ENCODE measurements at places on chromosomes 11 and 22.

DNA sequence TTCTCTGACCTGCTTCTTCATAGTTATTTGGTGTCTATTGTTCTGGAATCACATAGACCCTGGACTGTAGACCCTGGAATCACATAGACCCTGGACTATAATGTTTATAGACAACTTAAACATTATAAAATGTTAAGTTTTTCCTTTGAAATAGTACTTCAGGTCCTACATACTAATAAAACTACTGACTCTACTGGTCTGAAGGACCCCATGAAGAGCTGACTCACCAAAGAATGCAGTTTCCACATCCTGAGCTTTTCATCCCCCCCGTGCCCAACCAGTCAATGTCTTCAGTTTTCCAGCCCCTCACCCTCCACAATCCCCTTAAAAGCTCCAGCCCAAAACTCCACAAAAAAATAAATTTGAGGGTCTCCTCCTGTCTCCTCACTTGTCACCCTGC lies 6.6 kb upstream of the PLEKHA7 start:
- no peak for DNase-seq

GRCh38 chr11:43367382-43368178 lies 8.9 kb downstream of the TTC17 start:
- no peak for DNase-seq

- DNase-seq, result no peak
Measured at GRCh38 chr11:6747097-6747668, 24.6 kb downstream of the OR2AG2 start.

DNA sequence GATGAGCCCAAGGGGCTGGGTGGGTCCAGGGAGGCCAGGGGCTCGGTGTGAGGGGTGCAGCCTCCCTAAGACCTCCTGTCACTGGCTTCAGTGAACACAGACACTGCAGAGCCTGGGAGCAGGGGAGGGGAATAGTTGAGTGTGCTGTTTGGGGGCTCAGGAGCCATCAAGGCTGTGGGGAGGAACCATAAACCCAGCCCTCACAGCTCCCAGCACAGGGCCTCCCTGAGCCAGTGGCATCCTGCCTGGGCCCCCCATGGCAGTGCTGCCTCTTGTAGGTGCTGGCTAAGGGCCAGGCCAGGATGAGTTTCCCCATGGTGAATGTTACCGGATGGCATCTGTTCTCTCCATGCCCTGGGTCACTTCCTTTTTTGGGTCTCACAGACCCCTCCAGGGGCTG lies 25.5 kb downstream of the KCNJ5 start:
- no peak for DNase-seq

DNA sequence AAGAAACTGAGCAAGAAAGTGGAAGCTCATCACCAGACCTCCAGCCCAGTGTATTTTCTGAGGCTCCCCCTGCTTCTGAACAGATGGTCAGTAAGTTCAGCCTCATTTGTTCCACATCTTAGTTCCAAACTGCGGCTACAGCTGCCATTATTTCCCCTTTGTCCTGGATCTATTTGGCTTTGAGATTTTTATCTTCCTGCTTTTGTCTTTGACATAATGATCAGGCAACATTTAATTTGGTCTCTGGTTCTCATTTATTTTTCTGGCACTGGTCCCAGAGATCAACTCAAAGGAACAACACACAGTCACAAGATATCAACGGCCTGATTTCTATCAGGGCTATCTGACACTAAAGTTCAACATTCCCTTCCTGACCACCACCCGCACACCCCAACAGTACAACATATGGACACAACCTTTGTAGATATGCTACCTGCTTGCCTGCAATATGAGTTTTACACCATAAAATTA lies 137.5 kb downstream of the FAM76B start:
- no peak for DNase-seq

DNA sequence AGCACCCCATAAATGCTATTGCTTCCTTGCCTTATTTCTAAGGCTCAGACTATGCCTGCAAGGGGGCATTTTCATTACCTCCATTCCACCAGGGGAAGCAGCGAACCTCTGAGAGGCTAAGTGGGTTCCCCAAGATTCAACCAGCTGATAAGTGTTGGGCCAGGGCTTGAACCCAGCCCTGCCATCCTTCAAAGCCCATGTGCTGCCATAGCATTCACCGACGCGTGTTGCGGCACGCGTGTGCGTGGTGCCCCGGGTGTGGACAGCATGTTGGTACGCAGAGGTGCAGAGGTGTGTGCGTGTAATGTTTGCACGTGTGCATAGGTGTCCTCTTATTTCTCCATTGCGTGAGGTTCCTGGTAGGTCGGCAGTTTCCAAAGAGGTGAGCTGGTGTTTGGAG lies 66.0 kb upstream of the PPARA start:
- DNase-seq, result no peak

GRCh38 chr11:2791139-2791520 lies 91.3 kb upstream of the KCNQ1OT1 start:
- DNase-seq, result no peak

- DNase-seq, result no peak
Measured at GRCh38 chr22:42902875-42903510, 45.9 kb upstream of the ARFGAP3 start.

GRCh38 chr22:32806296-32806695 lies 4.8 kb downstream of the TIMP3 start:
- DNase-seq, result no peak

DNA sequence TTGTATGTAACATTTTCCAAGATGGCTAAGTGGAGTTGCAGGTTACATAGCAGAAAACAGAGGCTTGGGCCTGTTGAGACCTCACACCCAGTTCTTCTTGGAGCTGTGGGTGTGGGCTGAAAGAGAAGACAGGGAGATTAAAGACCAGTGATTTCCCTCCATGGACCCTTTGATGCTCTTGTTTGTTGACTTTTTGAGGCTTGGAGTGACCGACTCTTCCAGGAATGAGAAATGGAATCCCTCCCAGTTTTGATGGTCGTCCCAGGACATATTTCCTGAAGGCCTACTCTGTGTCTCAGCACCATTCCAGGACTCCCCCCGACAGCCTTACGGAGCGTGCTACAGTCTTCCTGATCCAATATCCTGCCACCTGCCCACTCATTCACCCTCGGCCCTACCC lies 96.9 kb downstream of the PTPRJ start:
- DNase-seq, result no peak

DNA sequence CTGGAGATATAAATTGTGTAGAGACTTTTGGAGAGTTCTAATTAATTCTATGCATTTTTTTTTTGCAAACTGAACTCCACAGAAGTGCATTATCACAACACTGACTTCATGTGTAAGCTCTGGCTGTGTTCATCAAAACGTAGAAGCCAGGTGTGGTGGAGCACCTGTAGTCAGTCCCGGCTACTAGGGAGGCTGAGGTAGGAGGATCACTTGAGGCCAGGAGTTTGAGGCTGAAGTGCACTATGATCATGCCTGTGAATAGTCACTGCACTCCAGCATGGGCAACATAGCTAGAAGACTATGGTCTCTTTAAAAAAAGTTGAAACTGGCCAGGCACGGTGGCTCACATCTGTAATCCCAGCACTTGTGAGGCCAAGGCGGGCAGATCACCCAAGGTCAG lies 20.6 kb downstream of the TCF20 start:
- no peak for DNase-seq

DNA sequence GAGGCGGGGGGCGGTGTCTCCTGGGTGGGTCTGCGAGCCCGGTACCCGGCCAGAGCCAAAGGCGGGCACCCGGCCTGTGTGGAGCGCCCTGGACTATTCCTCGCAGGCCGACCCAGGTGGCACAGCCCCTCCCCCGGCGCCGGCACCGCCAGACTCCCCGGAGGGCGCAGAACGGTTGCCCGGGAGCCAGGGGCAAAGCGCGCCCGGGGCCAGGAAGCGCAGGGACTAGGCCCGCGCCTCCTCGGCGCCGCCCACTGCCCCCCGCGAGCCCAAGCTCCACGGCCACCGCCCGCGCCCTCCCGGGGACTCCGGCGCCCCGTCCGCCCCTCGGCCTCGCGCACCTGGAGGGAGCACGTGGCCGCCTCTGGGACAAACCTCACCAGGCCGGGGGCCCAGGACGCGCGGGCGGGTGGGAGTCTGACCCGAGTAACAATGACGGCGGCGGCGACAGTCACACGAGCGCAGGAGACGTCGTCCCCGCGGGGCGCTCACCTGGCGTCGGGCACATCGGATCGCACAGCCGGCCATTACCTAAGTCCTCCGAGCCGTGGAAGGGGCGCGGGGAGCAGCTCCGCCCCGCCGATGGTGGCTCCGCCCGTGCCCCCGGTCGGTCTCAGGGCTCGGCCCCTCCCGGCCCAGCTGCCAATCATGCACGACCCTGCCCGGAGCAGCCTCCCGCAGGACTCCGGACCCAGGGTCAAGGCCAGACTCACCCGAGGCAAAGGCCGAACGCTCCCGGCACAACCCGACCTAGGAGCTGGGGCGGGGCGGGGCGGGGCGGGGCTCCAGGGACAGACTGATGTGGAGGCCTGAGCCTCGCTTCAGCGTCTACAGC lies 7.4 kb downstream of the PLXNB2 start:
- no peak for DNase-seq

GRCh38 chr11:47932544-47932943 lies 47.8 kb upstream of the PTPRJ start:
- no peak for DNase-seq

- no peak for DNase-seq
Measured at GRCh38 chr22:33220476-33221080, 162.4 kb upstream of the SYN3 start.

DNA sequence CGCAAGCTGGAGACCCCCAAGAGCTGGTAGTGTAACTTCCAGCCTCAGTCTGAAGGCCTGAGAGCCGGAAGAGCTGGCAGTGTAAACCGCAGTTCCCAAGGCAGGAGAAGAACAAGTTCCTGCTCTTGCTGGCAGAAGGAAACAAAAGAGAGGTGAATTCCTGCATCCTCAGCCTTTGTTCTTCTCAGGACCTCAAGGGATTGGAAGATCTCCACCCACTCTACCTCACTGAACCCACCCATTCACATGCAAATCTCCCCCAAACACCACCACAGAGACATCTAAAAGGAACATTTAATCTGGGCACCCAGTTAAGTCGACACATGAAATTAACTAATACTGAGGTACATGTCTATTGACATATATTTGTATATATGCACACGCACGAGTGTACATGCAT lies 1310.3 kb downstream of the TBC1D22A start:
- no peak for DNase-seq

GRCh38 chr11:2368851-2369180 lies 8.3 kb upstream of the CD81 start:
- no peak for DNase-seq

- no peak for DNase-seq
Measured at GRCh38 chr11:15194671-15195415, 80.1 kb downstream of the INSC start.

DNA sequence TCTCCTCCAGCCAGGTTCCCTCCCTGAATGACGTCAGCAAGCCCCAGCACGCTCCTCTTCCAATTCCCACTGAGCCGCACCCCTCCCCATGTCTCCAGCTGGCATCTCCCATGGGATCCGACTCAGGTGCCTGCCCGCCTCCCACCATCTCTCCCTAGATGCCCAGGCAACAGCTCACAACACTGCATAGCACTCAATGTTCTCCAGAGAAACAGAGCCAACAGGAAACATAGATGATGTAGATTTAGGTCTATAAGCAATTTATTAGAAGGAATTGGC lies 532.3 kb downstream of the BRD1 start:
- DNase-seq, result no peak

- DNase-seq, result peak; percentile 73
Measured at GRCh38 chr11:67463680-67464410, 5.2 kb downstream of the TMEM134 start.

- DNase-seq, result no peak
Measured at GRCh38 chr22:27800250-27801201, 1.0 kb downstream of the MN1 start.

DNA sequence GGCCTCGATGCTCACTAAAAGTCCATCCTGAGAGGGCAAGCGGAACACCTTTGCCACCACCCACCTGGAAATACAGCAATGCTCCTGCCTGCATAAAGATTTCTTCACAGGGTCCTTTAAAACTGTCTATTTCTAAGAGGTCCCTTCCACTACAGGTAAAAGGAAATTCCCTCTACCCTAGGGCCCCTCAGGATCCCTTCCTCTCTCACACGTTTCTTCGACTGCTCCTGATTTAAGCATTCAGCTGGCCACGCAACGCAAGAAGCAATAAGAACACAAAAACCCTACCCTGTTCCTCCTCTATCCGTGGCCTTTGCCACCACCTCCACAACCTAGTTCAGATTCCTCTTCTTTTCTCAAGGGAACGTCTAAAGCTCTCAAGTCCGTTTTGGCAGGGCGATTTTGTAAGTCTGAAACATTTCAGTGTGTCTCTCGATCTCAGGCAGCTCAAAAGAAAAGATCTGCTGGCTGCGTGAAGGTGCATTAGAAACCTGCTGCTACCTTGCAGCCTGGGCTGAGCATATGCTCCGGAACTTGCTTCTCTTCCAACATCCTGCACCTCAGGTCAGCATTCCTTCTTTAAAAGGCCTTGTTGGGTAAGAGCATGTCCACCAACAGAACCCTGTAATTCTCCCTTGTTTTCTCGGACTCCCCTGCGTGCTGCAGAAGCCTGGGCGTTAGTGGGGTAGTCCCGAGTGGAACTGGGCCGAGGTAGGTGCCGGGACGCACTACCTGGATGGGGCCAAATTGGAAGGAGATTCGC lies 1.6 kb downstream of the LGR4 start:
- no peak for DNase-seq

- DNase-seq, result no peak
Measured at GRCh38 chr22:41821471-41822316, 11.2 kb upstream of the SREBF2 start.

GRCh38 chr11:28231475-28231874 lies 123.3 kb downstream of the METTL15 start:
- DNase-seq, result no peak

DNA sequence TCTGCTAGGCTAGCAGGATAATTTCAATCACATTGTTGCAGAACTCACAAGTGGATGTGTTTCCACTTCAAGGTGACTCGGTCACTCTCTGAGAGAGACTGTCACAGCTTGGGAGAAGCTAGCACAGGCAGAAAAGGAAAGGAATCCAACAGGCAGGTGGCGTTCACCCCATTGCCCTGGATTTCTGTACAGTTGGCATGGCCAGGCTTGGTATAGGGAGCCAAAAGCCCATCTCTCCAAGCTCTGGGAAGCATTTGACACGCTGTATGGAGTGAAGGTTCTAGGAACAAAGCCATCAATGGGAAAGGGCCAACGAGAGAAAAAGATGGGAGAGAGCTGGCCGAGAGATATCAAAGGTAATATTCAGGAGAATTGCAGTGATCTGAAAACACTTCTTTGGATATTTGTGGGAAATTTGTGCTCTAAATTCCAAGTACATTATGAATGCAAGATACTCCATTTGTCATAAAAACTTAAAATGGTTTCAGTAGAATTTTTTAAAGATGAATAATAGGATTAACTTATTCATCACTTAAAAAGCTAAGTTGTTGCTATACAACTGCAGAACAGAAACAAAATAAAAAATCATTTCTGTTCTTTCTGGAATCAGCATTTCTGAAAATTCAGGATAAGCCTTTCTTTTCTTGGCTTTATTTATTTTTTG lies 223.5 kb upstream of the NTM start:
- no peak for DNase-seq
